Activated naive CD4-positive, alpha-beta T cell treated with anti-CD3 and anti-CD28 coated beads, Interleukin-2, amount 10 ng/mL, durations not matched to agents 7 days and 5 days (primary cell): ENCODE measurements at places on chromosomes 5 and 9.

GRCh38 chr9:132099741-132100407 is 20.2 kb upstream of the MED27 start:
- no peak for DNase-seq

- DNase-seq = no peak
Observed at GRCh38 chr5:164784230-164784629, 1278.8 kb downstream of the MAT2B start.

DNA sequence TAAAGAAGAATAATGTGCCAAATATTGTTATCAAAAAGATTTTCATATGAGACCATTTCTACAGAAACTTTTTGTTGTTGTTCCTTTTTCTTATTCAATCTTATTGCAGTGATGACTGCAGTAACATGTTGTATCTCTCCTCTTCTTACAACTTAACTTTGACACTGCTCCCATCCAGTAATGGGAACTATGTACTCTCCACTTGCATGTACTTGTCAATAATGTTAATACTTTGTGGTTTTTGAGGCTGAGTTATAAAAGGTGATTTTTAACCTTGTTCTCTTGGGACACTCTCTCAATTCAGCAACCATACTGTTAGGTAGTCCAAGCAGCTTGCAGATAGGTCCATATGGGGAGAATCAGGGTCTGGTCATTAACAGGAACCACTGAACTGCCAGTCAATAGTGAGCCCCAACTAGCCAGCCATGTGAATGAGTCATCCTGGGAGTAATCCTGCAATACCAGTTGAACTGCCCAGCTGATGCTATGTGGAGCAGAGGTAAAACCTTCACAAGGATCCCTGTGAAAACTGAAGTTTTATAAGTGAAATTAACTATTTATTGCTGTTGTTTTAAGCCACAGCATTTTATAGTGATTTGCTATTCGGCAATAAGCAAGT is 199.6 kb upstream of the DAB2 start:
- DNase-seq = no peak

GRCh38 chr5:137752905-137753690 is 1.1 kb downstream of the HNRNPA0 start:
- DNase-seq = peak; percentile 57

DNA sequence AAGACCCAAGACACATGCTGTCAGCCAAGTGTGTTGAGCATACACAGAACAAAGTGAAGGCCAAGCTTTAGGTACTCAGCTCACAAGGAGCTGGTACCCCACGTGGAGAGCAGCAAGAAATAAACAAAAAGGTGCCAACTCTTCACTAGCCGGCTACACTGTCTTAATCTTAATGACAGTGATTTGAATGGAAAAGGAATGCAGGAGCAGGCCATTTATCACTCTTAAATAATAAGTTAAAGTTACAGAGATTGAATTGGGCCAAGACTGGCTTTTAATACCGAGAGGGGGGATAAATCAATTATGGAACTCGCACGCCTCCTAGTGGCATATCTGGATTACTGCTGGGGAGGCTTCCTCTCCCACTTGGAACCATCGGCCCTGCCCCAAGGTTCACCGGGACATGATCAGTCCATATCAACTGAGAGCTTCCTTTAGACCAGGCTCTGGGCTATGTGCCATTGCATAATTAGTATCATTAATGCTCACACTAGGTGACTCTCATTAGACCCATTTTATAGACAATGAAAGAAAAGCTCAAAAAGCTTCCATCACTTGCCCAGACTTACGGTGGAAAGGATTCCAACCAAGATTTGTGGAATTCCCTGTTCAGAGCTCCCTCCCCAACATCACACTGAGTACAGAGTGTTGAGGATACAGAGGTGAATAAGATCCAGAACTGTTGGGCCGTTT is 94.0 kb downstream of the ACTL7B start:
- DNase-seq = peak; percentile 45

DNA sequence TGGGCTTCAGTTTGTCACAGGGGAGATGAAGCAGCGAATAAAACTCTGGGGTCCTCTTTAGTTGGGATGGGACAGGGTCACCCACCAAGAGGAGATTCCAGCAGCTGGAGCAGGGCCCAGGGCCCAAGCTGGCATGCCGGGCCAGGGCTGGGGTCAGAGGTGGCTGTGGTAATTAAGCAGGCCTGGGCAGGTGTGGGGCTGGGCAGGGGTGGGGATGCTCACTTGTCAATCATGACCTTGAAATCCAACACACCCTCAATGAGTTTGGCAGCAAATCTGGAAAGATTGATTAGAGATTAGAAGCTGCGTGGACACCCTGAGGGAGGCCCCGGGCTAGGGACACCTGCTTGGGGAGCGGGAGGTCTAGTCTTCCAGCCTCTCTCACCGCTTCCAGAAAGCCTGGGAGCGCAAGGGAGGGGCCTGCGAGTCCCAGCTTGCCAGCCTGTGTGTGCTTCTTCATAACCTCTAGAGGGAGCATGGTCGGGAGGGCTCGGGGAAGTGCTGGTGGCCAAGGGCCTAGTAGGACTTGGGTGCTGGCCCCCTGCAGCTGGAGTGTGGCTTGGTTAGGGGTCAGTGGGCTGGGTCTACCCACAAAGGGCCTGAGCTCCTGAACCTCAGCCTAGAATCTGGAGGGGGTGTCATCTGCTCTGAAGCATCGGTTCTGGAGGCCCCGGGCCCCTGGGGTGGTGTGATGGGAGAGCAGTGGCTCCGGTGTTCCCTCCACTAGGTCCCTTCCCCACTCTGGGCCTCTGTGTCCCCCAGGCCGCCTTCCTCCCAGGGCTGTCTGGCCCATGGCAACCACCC is 7.6 kb downstream of the CRAT start:
- DNase-seq = peak; percentile 38

DNA sequence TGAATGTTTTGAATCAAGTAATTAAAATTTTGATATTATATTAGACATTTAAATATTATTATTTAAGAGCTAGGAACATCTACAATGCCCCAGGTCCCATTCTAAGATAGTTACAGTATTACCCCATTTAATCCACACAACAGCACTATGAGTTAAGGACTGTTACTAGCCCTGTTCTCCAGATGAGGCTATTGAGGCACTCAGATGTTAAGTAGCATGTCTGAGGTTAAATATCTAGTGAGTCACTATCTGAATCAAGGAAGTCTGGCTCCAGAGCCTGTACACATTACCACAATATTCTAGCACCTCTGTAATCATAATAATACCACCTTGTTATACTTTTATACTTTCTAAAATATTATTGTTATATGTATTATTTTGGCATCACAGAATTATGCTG is 304.6 kb downstream of the PDE4D start:
- no peak for DNase-seq

- DNase-seq = peak; percentile 49
Observed at GRCh38 chr9:35826071-35826701, 2.3 kb downstream of the FAM221B start.

- no peak for DNase-seq
Observed at GRCh38 chr5:151199581-151200185, 24.2 kb downstream of the CCDC69 start.

- DNase-seq = peak; percentile 35
Observed at GRCh38 chr9:124286292-124286931, 28.7 kb downstream of the NEK6 start.

DNA sequence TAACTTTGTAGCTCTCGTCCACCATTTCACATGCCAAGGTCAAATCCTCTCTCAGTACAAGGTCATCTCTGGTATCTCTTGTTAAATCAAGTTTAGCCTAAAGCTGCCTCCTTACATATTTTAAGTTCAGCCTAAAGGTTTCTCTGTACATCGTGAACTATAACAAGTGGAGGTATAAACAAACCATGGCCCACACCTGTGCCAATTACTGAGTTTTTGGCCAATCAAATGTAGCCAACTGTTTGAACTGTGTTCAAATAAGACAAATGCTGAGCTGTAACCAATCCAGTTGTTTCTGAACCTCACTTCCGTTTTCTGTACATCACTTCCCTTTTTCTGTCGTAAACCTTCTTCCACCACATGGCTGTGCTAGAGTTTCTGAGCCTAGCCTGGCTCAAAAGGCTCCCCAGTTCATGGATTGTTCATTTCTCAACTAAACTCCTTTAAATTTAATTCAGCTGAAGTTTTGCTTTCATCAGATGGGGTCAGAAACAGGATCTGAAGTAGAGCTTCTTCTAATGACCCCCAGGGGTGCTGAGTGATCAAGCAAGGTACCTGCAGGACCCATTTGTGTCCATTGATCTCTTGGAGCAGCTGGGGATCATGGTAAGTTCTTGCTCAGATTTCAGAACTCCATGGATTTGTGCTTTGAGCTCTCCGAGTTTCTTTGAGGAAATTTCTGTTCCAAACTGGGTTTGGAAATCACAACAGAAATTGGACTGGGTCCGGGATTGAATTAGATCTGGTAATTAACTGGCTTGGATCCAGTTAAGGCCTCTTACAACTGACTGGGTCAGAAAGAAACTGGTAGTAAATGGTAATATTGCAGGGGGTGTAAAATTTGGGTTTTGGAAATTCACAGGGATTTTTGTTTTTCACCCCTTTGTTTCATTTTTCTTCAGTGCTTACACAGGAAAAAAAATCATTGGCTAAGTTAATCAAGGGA is 11.0 kb upstream of the NANS start:
- DNase-seq = peak; percentile 52

DNA sequence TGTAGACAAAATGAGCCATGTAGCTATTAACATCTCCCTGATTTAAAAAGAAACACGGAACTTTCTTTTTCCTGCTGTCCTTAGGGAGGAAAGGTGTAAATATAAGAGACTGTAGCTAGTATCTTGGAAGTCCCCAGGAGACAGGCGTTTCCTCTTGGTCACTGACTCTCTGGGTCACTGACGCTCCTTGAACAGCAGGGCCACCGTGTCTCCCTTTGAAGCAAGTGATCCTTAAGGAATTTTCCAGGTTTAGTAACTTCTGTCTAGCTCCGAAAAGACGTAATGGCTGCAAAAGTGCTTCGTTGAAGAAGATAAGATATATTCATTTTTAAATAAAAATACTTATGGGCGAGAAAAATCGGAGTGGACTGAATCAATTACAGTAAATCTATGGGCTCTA is 745 bp upstream of the CLTA start:
- no peak for DNase-seq

GRCh38 chr5:32265902-32266301 is 46.8 kb downstream of the MTMR12 start:
- no peak for DNase-seq

GRCh38 chr9:9091387-9091786 is 1291.8 kb upstream of the DMAC1 start:
- no peak for DNase-seq

GRCh38 chr9:133775951-133776905 is 38.1 kb upstream of the SARDH start:
- no peak for DNase-seq

GRCh38 chr9:129910628-129911567 is 75.6 kb downstream of the USP20 start:
- no peak for DNase-seq

DNA sequence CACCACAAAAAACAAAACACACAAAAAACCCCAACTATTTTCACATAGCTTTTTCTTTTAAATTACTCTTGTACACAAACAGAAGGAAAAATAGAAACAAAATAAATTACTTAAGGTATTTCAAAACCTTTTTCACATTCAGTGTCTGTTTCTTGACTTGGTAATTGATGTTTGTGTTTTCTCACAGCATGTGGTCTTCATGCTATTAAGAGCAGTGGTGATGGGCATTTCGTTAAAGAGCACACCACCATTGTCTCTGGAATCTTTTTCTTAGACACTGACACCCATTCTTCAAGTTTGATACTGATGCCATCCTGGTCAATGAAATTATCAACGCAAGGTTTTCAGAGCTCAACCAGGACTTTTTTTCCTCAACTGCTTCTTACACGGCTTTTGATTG is 63.8 kb downstream of the SLC28A3 start:
- DNase-seq = no peak

DNA sequence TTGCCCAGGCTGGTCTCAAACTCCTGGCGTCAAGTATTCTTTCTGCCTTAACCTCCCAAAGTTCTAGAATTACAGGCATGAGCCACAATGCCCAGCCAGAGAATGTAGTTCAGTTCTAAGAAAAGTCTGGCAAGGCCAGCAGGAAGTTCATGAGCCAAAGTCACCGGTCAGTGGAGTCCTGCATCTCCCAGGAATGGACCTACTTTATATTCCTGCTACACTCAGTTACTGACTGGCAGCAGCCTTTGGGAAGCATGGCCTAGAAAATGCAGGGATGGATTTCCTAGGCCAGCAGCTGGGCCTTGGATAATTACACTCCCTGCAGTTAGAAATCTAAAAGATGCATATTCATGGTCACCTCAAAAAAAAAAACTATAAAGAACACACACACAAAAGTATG is 135.7 kb downstream of the CAAP1 start:
- no peak for DNase-seq

DNA sequence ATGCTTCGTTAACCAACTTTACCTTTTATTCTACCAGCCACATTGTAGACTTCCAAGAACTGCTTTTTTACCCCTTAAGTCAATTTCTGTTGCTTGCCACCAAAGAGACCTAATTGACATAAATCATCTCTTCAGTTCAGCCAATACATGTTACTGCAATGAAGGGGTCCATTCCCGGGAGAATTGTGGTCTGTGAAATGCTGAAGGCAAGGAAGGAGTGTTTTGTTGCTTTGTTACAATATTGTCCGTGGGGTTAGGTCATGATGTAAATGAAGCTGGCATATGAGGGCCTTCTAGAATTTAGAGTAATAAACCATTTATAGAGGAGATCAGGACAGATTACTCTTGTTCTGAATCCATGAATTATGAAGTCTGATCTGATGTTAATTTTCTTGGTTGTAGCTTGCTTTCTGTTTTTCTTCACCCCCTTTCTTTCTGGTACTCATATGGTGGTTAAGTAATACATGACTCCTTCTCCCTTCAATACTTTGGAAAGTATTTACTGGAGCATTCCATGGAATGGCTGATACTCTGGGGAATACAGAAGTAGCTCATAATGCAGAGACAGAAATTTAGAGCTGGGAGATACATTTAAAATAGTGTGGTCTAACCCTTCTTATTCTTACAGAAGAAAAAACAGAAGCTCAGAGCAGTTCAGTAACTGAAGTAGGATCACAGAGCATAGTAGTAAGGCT is 297.0 kb upstream of the CLINT1 start:
- DNase-seq = no peak

DNA sequence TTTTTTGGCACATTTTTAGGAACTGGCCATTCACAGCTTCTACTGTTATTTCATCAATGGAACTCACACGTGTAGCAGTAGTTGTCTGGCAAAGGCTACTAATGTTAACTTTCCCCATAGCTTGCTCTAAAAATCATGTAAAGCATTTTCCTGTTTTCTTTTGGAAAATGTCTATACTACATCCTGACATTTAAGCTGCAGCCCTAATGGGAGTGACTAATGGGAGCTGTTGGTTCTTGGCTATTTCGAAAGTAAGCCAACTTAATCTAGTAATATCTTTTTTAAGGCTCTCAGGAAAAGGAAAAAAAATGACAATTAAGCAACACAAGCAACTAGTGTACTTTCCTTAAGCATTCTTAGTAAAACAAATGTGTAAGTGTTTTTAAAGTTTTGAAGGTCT is 169.2 kb downstream of the SLC12A2 start:
- no peak for DNase-seq

- no peak for DNase-seq
Observed at GRCh38 chr5:27619982-27620381, 581.6 kb upstream of the CDH9 start.

- no peak for DNase-seq
Observed at GRCh38 chr5:12315461-12315860, 411.2 kb upstream of the CTNND2 start.

GRCh38 chr5:132979367-132979940 is 16.0 kb upstream of the AFF4 start:
- DNase-seq = no peak

- DNase-seq = no peak
Observed at GRCh38 chr9:966870-967269, 9.6 kb upstream of the DMRT3 start.
